ENCODE measurements at places on chromosomes 16 and 17. TPM values are rescaled to one million over a fixed set of nuclear protein-coding genes. Genes with fewer than 3 reads are reported as not detected.

DNA sequence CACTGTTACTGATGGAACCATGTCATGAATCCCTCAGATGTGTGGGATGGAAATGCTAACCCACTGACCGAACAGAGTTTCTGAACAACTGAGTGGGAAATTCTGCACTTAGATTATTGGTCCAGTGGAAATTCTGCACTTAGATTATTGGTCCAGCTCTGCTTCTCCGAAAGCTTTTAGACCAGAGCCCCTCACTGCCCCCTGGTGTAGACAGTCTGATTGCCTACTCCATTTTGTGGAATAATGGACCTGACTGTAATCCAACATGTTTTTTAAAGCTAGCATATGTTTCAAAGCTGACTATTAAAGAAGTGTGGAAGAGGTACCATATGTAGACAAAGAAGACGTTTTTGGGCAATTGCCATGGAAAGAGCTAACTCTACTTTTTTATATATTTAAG, 50.3 kb upstream of the TBX2 start:
- H3K4me1 ChIP-seq: no peaks in the 10 kb centered on the region
- no peak overlapping the region for H3K4me3 ChIP-seq
- no peak overlapping the region for H3K27ac ChIP-seq
- no peaks in the 10 kb centered on the region for H3K27me3 ChIP-seq
- H3K36me3 ChIP-seq: no peaks in the 10 kb centered on the region

GRCh38 chr16:29811170-29811895, 660 bp upstream of the PRRT2 start:
- peak overlapping the region; percentile 94 for H3K4me3 ChIP-seq
- DNase-seq: peak; percentile 88
- peak overlapping the region; percentile 85 for H3K27ac ChIP-seq
- H3K36me3 ChIP-seq: peaks cover 33% of the 10 kb centered on the region

- DNase-seq: peak; percentile 22
- H3K4me3 ChIP-seq: no peak overlapping the region
- H3K27ac ChIP-seq: no peak overlapping the region
- H3K36me3 ChIP-seq: no peaks in the 10 kb centered on the region
Measured at GRCh38 chr17:75105126-75106080, 4.4 kb upstream of the ARMC7 start.

- H3K27me3 ChIP-seq: peaks cover 9% of the 10 kb centered on the region
- no peak overlapping the region for H3K4me3 ChIP-seq
- no peaks in the 10 kb centered on the region for H3K36me3 ChIP-seq
- DNase-seq: no peak
- H3K4me1 ChIP-seq: peaks cover 35% of the 10 kb centered on the region
Measured at GRCh38 chr17:40448213-40448638, 5.0 kb downstream of the IGFBP4 start.

DNA sequence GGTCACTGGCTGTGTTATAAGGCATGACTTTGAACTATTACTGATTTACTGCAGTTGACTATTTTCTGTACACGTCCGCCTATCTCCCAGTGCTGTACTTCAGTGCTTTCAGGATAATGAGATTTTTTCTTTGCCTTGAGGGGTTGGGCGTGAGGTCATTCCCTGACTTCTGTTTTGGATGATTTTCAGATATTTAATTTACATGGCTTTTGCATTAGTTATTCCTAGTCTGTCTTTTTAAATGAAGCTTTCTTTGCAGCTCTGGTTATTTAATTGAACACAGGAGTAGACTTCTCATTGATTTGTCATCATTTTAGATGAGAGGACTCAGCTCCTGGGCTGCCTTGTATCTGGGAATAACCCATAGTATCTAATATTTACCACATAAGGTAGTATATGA, 23.7 kb downstream of the WIPF2 start:
- H3K4me3 ChIP-seq: no peak overlapping the region
- no peak overlapping the region for H3K27ac ChIP-seq
- no peak for DNase-seq
- H3K36me3 ChIP-seq: peaks cover 7% of the 10 kb centered on the region
- peaks cover 23% of the 10 kb centered on the region for H3K4me1 ChIP-seq

GRCh38 chr17:42016941-42017865, at the start of gene DNAJC7:
Gene DNAJC7 (minus strand): TSS chr17:42017439. CDS start chr17:42017416, 23 bp downstream.
- H3K36me3 ChIP-seq: peaks cover 27% of the 10 kb centered on the region
- no peaks in the 10 kb centered on the region for H3K27me3 ChIP-seq
- peak within 1 kb of the TSS; percentile 98 for H3K4me3 ChIP-seq
- H3K4me1 ChIP-seq: peaks cover 52% of the 10 kb centered on the region
- peak; percentile 93 for DNase-seq

GRCh38 chr17:1943436-1943831, 81.7 kb downstream of the RTN4RL1 start:
- no peaks in the 10 kb centered on the region for H3K36me3 ChIP-seq
- no peak overlapping the region for H3K4me3 ChIP-seq
- H3K4me1 ChIP-seq: no peaks in the 10 kb centered on the region
- no peaks in the 10 kb centered on the region for H3K27me3 ChIP-seq
- no peak overlapping the region for H3K27ac ChIP-seq

DNA sequence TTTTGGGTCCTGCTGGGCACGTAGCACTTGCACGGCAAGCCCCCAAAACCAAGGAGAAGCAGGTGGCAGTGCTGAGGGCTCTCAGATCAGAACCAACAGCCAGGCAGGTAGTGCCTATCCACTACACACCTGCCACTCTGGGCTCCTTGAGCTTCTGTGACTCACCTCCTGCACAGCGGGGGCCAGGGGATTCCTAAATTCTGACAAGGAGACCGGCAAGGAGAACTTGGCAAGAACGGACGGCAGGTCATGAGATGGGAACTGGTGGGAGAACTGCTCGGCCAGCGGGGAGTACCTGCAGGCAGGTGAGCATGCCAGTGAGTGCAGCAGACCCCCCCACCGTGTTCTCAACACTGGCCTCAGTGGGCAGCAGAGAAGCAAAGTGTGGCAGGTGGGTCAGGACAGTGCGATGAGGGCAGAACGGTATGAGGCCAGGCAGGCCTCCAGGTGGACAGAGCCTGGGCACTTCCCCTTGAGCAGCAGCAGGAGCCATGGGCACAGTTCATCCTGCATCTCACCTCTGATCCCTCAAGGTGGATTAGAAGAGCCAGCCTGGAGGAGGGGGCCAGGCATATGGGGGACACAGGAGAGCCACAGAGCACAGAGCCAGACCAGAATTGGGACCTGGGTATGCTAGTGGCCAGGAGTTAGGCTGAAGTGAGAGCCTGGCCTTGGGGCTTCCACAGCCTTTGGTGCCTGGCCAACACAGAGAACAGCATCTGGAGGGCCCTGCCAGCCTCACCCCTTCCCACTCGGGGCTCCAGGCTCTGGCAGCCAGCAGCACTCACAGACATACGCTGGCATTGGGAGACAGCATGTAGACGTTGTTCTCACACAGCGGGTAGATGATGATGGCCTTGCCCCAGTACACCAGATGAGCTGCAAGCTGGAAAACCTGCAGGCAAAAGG, 14.7 kb downstream of the MPG start:
- no peaks in the 10 kb centered on the region for H3K27me3 ChIP-seq
- H3K27ac ChIP-seq: no peak overlapping the region
- DNase-seq: no peak
- peaks cover 10% of the 10 kb centered on the region for H3K36me3 ChIP-seq
- no peaks in the 10 kb centered on the region for H3K4me1 ChIP-seq

DNA sequence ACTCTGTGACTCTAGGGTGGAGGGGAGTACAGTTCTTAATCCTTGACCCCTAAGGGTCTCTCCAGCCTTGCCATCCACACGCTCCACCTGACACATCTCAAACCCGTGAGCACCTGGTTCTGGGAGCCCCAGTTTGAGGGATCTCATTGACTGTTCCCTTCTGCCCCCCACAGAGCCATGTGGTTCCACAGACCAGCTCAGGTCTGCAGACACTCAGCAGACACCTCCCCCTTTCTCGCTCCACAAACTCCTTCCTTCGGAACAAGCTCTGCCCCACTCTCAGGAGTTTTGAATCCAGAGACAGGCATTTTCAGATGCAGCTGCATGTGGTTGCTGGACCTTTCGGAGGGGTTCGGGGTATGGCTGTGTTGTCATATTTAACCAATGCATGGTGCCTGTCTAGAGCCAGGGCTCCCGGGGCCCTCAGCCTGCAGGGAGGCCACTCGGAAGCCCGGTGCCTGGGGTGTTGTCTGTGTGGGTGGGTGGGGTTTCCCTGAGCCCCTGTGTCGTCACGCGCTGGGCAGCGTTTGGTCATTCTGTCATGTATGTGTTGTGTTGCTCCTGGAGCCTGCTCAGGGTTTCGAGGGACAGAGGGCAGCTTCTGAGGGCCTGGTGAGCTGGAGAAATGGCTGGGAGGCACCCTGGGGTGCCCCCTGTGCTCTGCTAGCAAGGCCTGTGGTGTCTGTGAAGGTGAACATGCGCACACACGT, 99.2 kb upstream of the PLCG2 start:
- no peaks in the 10 kb centered on the region for H3K4me1 ChIP-seq
- DNase-seq: no peak
- H3K4me3 ChIP-seq: no peak overlapping the region
- peaks cover 4% of the 10 kb centered on the region for H3K36me3 ChIP-seq

- no peaks in the 10 kb centered on the region for H3K36me3 ChIP-seq
- no peak overlapping the region for H3K4me3 ChIP-seq
Measured at GRCh38 chr17:11446316-11446715, 152.0 kb upstream of the DNAH9 start.

GRCh38 chr16:17448640-17449638, 21.8 kb downstream of the XYLT1 start:
- peaks cover 4% of the 10 kb centered on the region for H3K36me3 ChIP-seq
- H3K4me3 ChIP-seq: peak overlapping the region; percentile 43
- H3K27me3 ChIP-seq: no peaks in the 10 kb centered on the region
- DNase-seq: peak; percentile 41
- H3K27ac ChIP-seq: peak overlapping the region; percentile 78

DNA sequence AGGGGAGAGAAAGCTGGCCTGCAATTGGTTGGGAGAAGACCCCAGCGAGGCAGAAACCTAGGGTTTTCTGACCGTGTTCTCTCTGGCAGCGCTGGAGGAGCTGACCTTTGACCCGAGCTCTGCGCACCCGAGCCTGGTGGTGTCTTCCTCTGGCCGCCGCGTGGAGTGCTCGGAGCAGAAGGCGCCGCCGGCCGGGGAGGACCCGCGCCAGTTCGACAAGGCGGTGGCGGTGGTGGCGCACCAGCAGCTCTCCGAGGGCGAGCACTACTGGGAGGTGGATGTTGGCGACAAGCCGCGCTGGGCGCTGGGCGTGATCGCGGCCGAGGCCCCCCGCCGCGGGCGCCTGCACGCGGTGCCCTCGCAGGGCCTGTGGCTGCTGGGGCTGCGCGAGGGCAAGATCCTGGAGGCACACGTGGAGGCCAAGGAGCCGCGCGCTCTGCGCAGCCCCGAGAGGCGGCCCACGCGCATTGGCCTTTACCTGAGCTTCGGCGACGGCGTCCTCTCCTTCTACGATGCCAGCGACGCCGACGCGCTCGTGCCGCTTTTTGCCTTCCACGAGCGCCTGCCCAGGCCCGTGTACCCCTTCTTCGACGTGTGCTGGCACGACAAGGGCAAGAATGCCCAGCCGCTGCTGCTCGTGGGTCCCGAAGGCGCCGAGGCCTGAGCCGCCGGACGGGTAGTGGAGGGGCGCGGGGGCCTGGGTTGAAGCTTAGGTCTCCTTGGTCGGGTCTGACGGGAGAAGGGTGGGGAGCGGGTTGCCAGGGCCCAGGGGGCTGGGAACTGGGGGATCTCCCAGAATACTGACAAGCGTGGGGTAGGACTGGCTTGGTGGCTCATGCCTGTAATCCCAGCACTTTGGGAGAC, 7.4 kb upstream of the PYDC1 start:
- H3K36me3 ChIP-seq: no peaks in the 10 kb centered on the region
- DNase-seq: no peak
- H3K4me3 ChIP-seq: no peak overlapping the region
- no peaks in the 10 kb centered on the region for H3K4me1 ChIP-seq
- no peak overlapping the region for H3K27ac ChIP-seq

DNA sequence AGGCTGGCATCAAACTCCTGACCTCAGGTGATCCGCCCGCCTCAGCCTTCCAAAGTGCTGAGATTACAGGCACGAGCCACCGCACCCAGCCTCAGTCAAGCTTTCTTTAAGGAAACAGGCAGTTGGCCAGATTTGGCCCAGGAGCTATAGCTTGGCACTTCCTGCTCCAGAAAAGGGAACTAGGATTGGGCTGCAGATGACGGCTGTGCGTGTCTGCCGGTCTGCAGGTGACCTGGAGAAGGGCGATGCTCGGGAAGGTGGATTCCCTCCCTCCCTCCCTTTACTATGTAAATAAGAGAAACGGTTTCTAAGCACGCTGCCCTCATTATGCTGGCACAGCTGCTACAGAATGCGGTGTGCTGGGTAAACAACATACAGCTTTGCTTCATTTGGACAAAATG, 215.9 kb downstream of the RPTOR start:
- H3K4me1 ChIP-seq: peaks cover 63% of the 10 kb centered on the region
- H3K4me3 ChIP-seq: no peak overlapping the region
- H3K36me3 ChIP-seq: peaks cover 61% of the 10 kb centered on the region
- no peak for DNase-seq

- no peaks in the 10 kb centered on the region for H3K27me3 ChIP-seq
- H3K4me3 ChIP-seq: no peak overlapping the region
- peaks cover 31% of the 10 kb centered on the region for H3K36me3 ChIP-seq
- no peak for DNase-seq
Measured at GRCh38 chr17:62592341-62593099, 35.0 kb upstream of the MRC2 start.

- peaks cover 74% of the 10 kb centered on the region for H3K27me3 ChIP-seq
- H3K4me1 ChIP-seq: peaks cover 15% of the 10 kb centered on the region
- peak within 1 kb of the TSS; percentile 25 for H3K27ac ChIP-seq
- H3K36me3 ChIP-seq: no peaks in the 10 kb centered on the region
Measured at GRCh38 chr17:19533718-19534561, at the start of gene SLC47A1. Gene SLC47A1 (plus strand): TSS chr17:19533854. CDS start chr17:19533940, 86 bp downstream.

DNA sequence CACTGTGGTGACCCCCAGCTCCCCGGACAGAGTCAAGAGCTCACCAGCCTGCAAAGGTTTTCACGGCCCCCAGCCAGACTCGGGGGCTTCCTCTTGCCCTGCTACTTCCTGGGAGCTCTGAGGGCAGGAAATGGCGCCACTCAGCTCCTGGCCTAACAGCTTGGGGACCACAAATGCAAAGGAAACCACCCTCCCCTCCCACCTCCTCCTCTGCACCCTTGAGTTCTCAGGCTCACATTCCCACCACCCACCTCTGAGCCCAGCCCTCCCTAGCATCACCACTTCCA, 375 bp upstream of the SPN start:
- peak overlapping the region; percentile 94 for H3K27ac ChIP-seq
- peaks cover 41% of the 10 kb centered on the region for H3K36me3 ChIP-seq
- peaks cover 53% of the 10 kb centered on the region for H3K4me1 ChIP-seq
- no peaks in the 10 kb centered on the region for H3K27me3 ChIP-seq

DNA sequence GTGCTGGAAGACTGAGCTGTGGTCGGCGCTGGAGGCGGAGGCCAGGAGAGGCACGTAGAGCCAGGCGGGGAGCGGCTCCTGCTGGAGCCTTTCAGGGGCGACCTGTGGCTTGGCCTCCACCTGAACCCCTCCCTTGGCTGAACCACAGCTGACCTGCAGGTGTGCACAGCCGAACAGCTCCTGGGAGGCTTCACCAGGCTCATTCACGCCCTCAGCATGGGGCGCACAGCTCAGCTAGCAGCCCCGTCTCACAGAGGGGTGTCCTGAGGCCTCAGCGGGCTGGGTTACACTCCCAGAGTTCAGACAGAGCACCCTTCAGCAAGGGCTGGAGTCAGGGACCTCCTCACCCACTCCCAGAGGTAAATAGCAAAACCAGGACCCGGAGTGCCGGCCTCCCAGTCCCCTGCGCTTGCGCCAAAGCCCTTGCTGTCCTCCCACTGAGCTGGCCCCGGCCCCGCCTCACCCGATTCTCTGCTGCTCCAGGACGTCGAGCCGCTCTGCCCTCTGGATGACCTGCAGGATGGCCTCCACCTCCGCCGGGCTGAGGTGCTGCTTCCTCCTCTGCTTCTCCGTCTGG, 31.7 kb downstream of the RPH3AL start:
- H3K36me3 ChIP-seq: no peaks in the 10 kb centered on the region
- no peak overlapping the region for H3K4me3 ChIP-seq
- no peak for DNase-seq
- no peaks in the 10 kb centered on the region for H3K27me3 ChIP-seq

Gene PLA2G10
- not detected for total RNA-seq

Gene CCL4L2
- total RNA-seq: 5.5 TPM

Gene ORMDL3
- total RNA-seq: 59.1 TPM

Gene LDHD
- total RNA-seq: not detected
